ENCODE measurements at places on chromosomes 7 and 10.

- DNase-seq, result no peak
These were observed 5.0 kb downstream of the NIPSNAP2 start for GRCh38 chr7:55969391-55969790.

DNA sequence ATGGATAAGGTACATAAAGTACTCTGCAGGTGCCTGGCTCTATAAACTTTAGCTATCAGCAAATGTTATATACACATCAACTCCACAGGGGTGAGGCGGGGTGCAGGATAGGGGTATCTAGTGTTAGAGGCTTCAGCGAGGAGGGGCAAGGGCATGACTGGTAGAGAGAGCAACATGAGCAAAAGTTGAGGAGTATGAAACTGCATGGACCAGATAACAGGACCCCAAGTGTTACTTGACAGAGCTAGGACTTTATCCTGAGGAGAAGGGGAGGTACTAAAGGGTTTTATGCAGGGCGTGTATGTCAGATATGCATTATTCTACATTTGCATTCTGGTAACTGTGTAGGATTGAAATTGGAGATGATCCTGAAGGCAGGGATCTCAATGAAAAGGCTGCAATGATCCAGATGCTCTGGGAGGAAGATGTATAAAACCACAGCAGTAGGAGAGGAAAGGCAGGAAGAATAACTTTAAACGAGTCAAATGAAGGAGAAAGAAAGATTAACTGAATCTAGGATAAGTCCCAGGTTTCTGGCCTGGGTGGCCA is 109.8 kb upstream of the FAM133B start:
- DNase-seq, result no peak

- DNase-seq, result no peak
These were observed 569.5 kb upstream of the LRRN3 start for GRCh38 chr7:110521357-110521911.

GRCh38 chr10:104433669-104434068 is 80.0 kb downstream of the CFAP58 start:
- no peak for DNase-seq

GRCh38 chr7:13886356-13886755 is 103.1 kb downstream of the ETV1 start:
- DNase-seq, result no peak

DNA sequence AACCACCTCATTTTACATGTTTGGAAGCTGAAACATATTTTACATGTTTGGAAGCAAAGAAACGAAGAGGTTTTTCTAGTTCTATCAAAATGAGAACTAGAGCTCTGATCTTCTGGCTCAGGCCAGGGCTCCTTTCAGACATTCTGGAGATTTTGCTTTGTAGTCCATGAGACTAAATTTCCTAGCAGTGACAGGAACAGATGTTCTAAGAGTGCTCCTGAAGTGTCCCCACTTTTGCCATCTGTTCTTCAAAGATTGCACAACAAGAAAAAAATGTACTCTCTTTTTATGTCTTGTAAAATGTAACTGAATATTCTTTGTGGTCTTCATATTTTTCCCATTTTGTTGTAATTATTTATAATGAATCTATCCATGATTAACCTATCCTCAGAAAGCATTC is 196.4 kb upstream of the PCLO start:
- no peak for DNase-seq

- no peak for DNase-seq
These were observed 140.2 kb downstream of the FANK1 start for GRCh38 chr10:126036515-126036914.

GRCh38 chr10:59833810-59834209 is 72.5 kb downstream of the CCDC6 start:
- no peak for DNase-seq

- no peak for DNase-seq
These were observed 28.9 kb downstream of the PHYH start for GRCh38 chr10:13270877-13271551.

DNA sequence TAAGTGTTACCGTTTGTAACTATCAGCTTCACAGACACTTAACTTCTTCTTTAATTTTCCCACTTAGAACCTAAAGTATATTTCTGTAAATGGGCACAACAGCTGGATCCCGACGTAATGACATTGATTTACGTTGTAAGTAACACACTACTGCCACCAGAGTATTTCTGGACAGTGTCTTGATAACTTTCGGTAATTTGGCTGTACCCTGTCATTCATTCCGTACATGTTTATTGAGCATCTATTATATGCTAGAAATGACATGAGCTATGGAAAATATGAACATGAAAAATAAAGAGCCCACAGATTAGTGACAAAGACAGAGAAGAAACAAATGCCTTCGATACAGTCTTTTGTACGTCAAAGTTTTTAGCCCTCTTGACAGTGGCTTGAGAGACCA is 291.4 kb downstream of the CCDC3 start:
- DNase-seq, result no peak

- DNase-seq, result no peak
These were observed 103.0 kb downstream of the PTEN start for GRCh38 chr10:87966459-87966858.

- DNase-seq, result no peak
These were observed 55.3 kb downstream of the NEURL1 start for GRCh38 chr10:103548581-103549348.

GRCh38 chr10:7438196-7438986 is 27.6 kb upstream of the SFMBT2 start:
- no peak for DNase-seq

GRCh38 chr10:71082960-71083715 is 129.2 kb upstream of the UNC5B start:
- no peak for DNase-seq

- no peak for DNase-seq
These were observed 33.8 kb downstream of the IL15RA start for GRCh38 chr10:5943536-5943935.

- no peak for DNase-seq
These were observed 718.6 kb downstream of the SORCS3 start for GRCh38 chr10:105359708-105360107.

GRCh38 chr10:24009736-24010135 is 199.2 kb upstream of the KIAA1217 start:
- DNase-seq, result no peak

DNA sequence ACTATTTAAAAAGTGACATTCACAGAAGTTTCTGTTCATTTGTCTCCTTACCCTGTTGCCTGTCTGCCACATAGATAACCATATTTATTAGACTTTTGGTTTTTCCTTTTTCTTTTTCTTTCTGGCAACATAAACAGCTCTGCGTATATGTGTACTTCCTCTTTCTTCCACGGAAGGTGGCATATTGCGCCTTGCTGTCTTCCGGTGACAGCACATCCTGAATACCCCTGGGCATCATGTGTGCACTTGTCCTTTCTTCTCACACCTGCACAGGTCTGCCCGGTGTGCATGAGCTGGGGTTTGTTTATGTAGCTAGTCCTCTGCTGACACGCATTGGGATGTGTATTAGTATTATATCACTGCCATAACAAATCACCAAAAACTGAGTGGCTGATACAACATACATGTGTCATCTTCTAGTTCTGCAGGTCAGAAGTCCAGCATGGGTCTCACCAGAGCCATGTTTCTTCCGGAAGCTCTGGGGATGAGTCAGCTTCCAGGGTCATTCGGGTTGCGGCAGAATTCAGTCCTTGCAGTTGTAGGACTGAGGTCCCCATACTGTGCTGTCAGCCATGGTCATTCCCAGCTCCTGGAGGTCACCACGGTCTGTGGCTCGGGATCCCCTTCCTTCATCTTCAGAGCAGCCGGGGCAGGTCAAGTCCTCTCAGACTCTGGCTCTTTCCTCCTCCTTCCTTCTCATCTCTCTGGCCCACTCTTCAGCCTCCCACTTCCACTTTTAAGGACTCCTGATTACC is 596.0 kb upstream of the FOXK1 start:
- no peak for DNase-seq

DNA sequence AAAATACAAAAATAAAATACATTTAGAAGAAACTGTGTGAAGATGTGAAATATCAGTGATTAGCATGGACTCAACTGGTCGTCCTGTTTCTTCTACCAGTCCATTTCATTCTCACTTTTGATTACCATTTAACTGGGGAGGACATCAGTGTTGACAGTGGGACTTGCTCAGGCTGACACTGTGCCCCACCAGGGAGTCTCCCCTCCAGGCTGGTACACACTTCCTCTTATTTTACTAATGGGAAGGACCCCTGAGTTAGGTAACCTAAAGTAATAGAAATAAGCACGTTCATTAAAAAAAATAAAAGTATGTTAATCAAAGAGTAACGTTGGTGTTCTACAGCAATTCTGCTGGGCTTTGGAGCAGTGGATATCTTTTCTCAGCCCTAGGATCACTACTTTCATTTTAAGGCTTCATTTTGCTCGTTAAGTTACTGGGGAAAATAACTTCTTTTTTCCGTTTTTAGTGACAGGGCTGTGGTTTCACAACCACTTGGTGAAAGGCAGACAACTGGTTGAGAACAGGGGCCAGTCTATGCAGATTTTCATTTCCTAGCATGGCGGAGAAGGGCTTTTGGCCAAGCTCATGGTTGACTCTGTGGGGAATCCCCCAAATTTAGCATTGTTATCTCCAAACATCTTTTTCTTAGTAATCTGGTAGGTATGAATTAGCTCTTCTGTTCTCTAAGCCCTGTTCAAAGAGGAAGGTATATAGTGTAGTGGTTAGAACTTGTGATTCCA is 2.1 kb downstream of the SNX10 start:
- DNase-seq, result peak; percentile 84
